Chondrocyte (in vitro differentiated cells): ENCODE measurements at places on chromosomes 1 and 21. TPM values are rescaled to one million over a fixed set of nuclear protein-coding genes. Genes with fewer than 3 reads are reported as not detected.

DNA sequence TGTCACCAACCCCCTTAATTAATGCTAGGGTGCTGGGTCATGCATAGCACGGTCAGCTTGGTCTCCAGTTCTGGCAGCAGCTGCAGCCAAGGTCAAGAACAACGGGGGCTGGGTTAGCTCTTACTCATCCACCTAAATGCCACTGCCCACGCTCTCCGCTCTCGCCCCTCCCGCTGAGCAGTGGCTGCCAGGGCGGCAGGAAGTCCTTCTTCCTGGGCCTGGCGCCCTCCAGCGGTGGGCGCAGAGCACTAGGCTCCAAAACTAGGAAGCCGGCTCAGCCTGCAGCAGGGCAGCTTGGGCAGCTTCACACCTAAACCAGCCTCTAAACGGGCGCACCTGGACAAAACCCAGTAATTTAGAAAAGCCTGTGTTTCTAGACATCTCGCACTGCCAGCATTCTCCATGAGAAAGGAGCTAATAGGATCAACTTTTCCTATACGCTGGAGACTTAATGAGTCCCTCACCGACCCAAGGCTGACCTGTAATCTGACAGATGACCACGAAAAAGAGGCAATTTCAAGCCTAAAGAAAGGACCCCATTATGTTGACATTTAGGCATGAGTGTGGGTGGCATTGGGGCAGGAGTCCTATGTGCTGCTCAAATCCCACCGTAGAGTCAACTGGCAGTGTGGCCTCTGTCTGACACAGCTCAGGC, 78.4 kb upstream of the LRRN2 start:
- no peak for DNase-seq

INSRR gene
- total RNA-seq: not detected in 3 replicates

S1PR1 gene
- total RNA-seq: 0.15 to 0.40 TPM (median 0.17 TPM) in 3 replicates

TSPEAR gene
- total RNA-seq: 0.15 to 0.38 TPM in 2 of 3 replicates, not detected in the other

TSHB gene
- total RNA-seq: not detected in 3 replicates

MX2 gene
- total RNA-seq: not detected in 3 replicates

GRCh38 chr1:169682071-169682470, 29.3 kb downstream of the SELL start:
- DNase-seq: no peak

GRCh38 chr1:10514490-10515235, 39.9 kb downstream of the PEX14 start:
- DNase-seq: no peak

- no peak for DNase-seq
Measured at GRCh38 chr1:13930151-13930550, 230.2 kb downstream of the PRDM2 start.

DNA sequence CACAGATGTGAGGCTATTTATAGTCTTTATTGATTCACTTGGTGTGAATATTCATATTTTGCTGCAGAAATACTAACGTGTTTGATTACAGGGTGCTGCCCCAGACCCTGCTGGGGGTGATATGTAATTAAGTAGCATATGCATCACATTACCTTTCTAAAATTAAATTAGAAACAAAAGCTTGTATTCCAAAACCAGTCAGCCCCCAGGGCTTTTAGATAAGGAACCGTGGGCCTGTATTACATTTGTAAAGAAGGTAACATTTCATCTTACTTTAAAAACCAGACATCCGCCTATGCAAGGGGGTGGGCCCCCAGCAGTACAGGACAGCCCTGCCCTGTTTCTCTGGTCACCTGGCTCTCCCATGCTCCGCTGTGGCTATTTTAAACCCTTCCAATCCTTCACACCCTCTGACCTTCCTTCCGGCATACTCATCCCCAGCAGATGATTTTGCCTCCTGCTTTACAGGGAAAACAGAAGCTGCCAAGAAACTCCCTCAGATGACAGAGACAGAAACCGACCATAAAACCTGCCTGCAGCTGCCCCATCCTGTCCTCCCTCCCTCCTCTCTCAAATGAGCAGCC, 22.0 kb upstream of the KCNC4 start:
- DNase-seq: no peak

DNA sequence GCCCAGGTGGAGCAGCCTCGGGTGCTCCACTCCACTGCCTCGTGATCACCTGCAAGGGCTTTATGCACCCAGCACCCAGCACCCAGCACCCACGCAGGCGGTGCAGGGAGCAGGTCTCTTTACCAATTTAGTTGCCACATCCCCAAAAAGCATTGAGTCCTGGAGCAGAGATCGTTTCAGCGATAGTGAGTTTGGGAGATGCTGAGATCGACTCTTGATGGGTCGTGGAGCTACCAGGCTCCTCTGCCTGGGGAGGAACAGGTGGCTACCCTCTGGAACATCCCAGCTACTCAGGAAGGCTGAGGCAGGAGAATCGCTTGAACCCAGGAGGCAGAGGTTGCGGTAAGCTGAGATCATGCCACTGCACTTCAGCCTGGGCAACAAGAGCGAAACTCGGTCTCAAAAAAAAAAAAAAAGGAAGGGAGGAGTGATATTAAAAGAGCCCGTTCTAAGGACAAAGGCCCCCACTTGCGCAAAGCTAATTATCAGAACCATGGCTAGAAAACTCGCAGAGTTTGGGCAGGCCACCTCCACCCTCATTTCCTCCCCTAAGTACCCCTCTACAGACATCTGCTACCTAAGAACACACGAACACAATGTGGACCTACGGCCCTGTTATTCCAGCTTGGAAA, 106.5 kb upstream of the SLC45A1 start:
- no peak for DNase-seq
